ENCODE measurements at places on chromosomes 13 and 19. TPM values are rescaled to one million over a fixed set of nuclear protein-coding genes. Genes with fewer than 3 reads are reported as not detected.

REEP6 gene
- total RNA-seq = 4.3 TPM

KCNRG gene
- 2.6 TPM for total RNA-seq

TTYH1 gene
- 4.6 TPM for total RNA-seq

SHD gene
- total RNA-seq = not detected

CD209 gene
- 2.6 TPM for total RNA-seq

SLC6A16 gene
- 2.0 TPM for total RNA-seq

PSG2 gene
- total RNA-seq = not detected

GDF15 gene
- 60.3 TPM for total RNA-seq

DNA sequence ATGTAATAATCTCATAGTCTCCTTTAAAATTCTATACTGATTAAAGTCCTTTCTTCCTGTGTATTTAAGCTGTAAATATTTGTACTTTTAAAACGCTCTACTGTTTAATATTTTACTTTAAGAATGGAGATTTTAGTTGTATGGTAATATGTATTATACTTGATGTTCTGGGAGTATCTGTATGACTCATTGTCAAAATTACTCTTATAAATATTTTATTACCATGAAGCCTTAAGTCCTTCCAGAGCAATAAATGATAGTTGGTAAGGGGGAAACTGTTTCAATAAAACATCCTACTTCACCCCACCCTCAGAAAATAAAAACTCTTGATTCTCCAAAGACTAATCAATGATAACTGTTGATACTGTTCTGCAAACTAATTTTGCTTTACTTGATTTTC is 6.4 kb downstream of the PCDH9 start:
- DNase-seq = no peak

DNA sequence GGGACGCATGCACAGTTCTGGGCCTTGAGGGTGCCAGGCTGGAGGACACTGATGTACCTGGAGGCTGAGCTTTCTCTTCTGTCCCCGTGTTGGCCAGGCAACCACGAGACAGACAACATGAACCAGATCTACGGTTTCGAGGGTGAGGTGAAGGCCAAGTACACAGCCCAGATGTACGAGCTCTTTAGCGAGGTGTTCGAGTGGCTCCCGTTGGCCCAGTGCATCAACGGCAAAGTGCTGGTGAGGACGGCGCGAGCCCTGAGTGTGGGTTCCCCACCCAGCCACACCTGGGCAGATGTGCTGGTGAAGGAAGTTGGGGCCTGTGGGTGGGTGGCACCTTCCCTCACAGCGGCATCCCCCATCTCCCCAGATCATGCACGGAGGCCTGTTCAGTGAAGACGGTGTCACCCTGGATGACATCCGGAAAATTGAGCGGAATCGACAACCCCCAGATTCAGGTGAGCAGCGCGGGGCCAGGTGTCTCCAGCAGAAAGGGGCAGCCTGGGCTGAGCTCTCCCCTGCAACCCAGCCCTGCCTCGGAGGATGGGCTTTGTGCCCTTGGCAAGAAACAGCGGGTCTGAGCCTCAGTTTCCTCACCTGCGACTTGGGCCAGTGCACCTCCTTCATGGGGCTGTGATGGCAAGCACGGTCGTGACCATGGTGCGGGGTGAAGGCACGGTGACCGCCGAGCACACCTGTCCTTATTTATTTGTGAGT is 26.2 kb downstream of the CCDC8 start:
- no peak for DNase-seq

GRCh38 chr19:52171321-52172169 is at the start of gene ZNF836:
TSS of gene ZNF836 (minus strand) at chr19:52171621. CDS start at chr19:52168072, 3,549 bp downstream.
- peak; percentile 86 for DNase-seq

DNA sequence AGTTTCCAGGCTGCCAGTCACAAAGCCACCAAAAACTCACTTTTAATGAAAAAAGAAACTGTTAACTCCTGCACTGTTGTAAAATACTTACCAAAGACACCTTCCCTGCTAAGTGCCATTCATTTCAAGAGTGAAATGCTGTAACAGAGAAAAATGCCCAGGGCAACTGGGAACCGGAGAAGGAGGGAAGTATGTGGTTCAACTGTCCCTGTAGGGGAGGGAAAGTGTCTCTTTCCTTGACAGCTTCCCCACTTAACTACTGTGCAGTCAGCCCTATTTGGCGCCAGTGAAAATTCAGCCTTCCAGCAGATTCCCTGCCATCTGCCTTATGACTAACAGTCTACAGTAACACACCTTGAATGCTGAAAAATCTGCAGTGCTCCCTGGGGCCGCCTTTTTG is 789.0 kb downstream of the DIAPH3 start:
- DNase-seq = no peak

DNA sequence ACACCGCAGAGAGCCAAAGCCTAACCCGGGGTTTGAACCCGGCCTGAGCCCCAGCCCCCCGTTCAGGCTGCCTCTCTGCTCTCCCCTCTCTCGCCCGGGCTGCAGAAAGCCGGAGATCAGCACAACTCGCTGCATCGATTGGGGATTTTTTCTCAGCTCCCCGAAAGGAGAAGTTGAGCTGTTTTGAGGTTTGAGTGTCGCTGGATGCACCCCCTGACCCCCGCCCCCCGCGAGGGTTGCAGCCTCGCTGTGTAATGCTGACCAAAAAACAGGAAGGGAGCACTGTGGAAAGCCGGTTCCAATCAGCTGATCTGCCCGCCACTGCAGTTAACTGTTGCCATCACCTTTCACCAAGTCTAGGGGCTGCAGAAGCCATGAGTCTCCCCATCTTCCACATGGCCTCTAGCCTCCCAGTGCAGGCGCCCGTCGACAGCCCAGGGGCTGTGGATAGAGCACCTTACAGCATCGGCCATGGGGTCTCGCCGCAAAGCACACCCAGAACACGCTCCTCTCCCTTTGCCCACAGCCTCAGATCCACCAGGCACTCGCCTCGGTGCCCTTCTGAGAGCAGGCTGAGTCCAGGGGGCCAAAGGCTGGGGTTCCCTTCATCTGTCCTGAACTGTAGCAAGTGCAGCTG is 34.5 kb downstream of the MYO9B start:
- no peak for DNase-seq

DNA sequence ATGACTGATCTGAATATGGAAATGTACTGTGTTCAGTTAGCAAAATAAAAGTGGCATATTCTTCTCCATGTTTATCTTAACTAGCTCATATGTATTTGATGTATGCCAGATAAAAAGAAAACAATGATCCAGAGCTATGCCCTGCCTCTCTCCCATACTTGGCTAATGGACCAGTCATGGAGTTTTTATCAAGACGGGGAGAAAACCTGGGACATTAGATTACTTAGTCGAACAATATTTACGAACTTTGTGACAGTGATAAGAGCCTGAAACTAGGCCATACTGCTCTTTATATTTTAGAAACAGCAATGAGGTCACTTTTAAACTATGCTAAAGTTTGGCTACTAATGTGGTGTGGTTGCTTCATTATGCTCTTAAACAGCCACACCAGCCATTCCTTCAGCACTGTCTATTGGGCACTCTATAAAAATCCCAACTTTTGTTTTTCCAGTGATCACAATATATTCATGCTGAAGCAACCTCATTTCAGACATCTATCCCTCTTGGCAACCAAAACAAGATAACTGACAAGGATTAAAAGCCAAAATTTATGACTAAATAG is 265.0 kb downstream of the FGF14 start:
- DNase-seq = no peak

GRCh38 chr13:110173247-110173818 is 133.6 kb downstream of the COL4A1 start:
- DNase-seq = no peak

DNA sequence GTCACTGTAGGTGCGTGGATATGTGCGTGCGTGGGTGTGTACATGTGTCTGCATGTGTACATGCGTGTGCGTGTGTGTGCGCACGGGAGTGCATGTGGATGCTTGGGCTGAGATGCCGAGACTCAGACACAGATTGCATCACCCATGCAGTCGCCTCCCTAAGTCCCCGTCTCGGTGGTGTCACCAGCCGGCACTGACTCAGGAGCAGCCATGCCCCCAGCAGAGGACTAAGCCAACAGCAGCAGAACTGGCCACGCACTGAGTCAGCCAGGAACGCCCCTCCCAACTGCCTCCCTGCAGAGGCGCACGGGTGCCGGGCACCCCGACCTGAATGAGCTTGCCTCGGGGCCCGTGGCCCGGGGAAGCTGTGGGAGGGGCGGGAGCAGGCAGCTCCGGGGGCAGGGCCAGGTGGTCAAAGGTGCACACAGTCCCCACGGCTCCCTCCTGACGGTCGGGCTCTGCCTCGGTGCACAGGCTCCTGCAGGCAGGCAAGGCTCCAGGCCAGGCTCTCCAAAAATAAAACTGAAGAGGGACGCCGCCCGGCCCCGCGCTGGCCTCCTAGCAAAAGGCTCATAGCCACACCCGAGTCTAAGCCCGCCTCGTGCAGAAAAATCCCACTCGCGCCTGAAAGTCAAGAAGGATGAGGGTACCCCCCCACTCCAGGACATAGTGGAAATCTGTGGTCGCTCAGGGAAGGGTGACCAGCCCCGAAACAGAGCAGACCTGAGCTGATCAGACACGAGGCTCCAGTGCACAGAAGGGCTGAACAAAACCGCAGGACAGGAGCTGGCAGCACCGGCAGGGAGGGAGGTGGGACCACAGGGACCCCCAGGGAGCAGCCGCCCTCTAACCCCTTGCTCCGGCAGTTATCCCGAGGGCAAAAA is 49.2 kb downstream of the GADD45B start:
- DNase-seq = no peak

- no peak for DNase-seq
These were observed 61.0 kb upstream of the SHISA2 start for GRCh38 chr13:26112843-26113242.

DNA sequence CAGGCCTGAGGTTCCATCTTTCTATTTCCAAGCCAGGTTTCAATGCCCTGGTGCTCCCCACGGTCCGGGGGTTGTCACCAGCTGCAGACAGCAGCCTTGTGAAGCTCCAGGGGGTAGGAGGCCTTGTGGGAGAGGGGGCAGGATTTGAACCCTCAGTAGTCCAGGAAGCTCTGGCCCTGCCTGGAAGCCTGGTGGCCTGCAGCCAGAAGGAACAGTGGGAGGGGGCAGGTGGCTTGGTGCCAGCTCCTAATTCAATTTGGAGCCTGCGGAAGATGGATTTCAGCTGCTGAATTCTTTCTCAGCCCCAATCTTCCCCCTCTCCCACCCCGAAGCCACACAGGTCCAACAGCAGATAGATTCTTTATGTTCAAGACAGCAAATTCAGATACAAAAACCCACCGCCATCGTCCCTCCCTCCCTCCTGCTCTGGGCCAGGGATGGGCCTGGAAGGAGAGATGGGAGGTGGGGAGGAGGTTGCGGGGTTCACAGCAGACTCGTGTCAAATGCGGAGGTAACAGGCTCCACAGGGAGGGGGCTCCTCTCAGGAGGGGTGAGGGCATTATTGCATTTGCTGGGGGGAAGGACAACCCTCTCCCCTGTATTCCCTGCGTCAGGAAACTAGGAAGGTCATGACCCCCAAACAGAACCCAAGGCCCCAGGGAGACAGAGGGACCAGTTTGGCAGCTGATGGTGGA is 2.4 kb upstream of the PTGER1 start:
- DNase-seq = no peak

DNA sequence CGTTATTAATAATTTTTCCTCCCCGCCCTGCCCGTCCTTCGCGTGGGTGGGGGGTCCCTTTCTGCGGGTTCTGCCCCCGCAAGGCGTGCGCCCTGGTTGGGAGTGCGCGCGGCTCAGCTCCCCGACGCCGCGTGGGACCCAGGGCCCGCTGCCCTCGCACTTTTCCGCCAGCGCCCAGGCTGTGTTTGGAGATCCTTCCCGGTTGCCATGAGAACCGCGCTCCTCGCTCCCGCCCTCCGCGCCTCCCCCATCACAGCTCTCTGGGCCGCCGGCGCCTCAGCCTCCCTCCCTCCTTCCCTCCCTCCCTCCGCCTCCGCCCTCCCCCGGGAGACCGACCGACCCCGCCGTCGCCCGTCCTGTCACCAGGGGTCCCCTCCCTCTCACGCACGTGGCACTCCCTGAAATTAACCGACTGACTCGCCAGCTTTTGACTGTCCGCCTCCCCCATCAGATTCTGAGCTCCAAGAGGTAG is 2.4 kb upstream of the SSBP4 start:
- DNase-seq = peak; percentile 89

DNA sequence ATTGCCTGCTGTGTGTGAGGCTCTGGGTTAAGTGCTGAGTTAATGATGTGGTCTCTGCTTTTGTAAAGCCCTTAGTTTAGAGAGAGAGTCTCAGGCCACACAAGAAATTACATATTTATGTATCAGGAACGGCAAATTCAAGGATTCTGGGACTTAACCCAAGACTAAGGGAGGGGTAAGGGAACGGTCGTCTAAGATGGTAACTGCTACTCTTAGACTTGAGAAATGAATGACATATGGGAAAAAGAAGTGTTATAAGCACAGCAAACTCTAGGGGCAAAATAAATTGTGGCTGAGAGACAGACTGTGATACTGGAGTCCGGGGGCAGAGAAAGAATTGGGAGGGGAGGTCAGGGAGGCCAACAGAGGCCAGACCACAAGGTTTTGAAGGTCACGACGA is 10.2 kb downstream of the VSIG10L start:
- DNase-seq = no peak

DNA sequence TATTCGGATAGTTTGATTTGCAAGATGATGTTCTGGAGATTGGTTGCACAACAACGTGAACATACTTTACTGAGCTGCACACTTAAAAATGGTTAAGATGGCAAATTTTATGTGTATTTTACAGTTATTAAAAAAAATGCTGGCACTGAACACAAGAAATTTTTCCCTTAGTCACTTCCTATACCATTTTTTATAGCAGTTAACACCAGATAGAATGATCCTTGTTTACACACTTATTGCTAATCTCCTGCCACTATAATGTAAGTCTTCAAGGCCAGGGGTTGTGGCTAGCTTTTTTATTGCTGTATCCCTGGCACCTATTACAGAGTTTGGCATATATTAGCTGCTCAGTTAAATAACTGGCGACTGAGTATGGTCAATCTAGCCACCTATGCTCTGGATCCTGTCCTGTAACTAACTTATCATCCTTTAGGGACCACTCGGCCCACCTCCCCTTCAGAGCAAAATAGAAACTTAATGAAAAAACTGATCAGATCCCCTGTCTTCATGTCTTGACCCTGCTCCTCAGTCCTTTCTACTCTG is 2.0 kb upstream of the EBPL start:
- DNase-seq = no peak
